ENCODE measurements at places on chromosomes 11 and 22.

GRCh38 chr22:30855266-30855665 is 113.3 kb downstream of the MORC2 start:
- no peak for DNase-seq

GRCh38 chr11:122031813-122032212 is 84.2 kb downstream of the BLID start:
- no peak for DNase-seq

GRCh38 chr11:44622721-44623258 is 57.3 kb downstream of the CD82 start:
- no peak for DNase-seq

DNA sequence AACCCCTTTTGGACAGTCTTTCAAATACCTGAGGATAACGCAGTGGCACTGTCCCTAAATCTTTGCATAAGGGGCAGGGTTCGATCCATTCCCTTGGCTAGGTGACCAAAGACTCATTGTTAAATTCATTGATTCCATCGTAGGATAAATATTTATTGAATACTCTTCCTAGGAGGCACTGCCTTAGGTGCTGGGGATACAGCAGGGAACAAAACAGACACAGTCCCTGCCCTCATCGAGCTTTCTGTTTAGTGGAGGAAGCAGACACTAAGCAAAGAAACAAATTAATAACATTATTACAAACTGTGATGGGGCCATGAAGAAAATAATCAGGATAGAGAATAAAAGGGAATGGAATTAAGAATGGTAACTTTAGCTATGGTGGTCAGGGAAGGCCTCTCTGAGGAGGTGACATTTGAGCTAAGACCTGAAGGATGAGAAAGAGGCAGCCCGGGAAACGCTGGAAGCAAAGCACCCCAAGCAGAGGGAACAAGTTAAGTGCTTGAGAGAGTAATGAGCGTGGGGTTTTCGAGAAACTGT is 689 bp downstream of the B3GAT3 start:
- DNase-seq = no peak
